Hepatocyte (in vitro differentiated cells): ENCODE measurements at places on chromosomes 6 and 20. TPM values are rescaled to one million over a fixed set of nuclear protein-coding genes. Genes with fewer than 3 reads are reported as not detected.

GRCh38 chr6:47349931-47350330 lies 40.2 kb upstream of the TNFRSF21 start:
- no peak for DNase-seq

DNA sequence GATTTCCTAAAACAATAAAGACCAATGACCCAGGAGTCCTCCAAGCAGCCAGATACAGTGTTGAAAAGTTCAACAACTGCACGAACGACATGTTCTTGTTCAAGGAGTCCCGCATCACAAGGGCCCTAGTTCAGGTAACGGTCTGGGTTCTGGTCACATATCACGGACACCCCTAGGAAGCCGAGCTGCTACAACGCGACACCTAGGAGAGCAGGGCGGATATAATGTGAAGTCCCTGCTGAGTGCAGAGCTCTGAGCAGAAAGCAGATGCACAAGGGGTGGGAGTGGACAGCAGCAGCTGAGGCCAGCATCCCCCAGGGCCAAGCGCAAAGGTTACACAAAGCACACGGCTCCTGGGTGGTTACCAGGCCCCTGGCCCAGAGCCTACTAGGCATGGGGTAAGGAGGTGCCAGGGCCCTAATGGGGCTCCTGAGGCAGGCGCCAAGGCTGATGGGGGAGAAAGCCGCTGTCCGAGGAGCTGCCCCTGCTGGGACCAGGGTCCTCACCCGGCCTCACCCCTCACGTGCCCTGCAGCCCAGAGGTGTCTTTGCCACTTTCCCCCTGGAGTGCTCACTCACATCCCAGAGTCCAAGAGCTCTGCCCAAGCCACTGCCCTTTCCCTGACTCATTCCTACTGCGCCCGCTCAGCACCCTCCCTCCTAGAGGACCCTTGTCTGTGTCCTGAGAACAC lies 8.4 kb downstream of the CST7 start:
- no peak for DNase-seq

ADAT2 gene
- total RNA-seq, result 3.4 and 4.2 TPM in 2 replicates

DNA sequence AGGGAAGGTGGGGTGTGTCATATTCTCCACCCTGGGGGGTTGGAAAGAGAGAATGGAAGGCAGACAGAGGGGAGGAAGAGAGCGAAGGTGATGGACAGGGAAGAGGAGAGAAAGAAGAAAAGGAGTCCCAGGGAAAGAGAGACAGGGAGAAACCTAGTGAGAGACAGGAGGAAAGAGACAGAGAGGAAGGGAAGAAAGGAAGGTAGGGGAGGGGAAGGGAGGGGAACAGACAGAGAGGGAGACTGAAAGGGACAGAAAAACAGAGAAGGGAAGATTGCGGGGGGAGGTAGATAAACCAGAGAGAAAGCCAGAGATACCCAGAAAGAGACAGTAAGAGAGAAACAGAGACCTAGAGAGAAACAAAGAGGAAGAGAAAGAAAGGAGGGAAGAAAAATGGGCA lies 88.4 kb downstream of the CDH22 start:
- DNase-seq, result no peak

CTAGE9 gene
- 0.20 and 0.80 TPM in 2 replicates for total RNA-seq

DNA sequence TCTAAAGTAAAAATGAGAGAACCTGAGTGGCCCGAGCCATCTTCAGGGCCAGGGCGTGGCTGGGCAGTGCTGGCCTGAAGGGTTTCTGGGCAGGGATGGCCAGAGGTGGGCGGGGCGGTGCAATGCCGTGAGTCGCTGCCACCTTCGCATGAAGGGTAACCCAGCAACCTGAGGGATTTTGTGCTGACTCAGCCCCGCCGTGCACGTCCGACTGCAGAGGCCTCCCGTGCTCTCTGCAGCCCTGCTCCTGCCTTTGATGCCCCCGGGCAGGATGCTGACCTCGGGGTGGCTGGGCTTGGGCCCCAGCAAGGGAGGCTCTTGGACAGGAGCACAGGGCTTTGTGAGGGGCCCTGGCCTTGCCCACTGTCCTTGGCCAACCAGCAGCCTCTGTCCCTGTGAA lies 81.7 kb upstream of the GATA5 start:
- no peak for DNase-seq

- peak; percentile 40 for DNase-seq
These were observed 77.5 kb downstream of the C6orf118 start for GRCh38 chr6:165231581-165232561.
